NCI-H187 treated with DMSO at 0.1 percent for 48 hours (cell line): ENCODE measurements at places on chromosomes 4 and X.

GRCh38 chrX:134026565-134027311 lies 41.3 kb upstream of the GPC3 start:
- DNase-seq, result no peak

GRCh38 chrX:150185766-150186165 lies 177.4 kb upstream of the MAMLD1 start:
- DNase-seq, result no peak

GRCh38 chr4:89469516-89469915 lies 161.9 kb upstream of the GPRIN3 start:
- DNase-seq, result no peak

DNA sequence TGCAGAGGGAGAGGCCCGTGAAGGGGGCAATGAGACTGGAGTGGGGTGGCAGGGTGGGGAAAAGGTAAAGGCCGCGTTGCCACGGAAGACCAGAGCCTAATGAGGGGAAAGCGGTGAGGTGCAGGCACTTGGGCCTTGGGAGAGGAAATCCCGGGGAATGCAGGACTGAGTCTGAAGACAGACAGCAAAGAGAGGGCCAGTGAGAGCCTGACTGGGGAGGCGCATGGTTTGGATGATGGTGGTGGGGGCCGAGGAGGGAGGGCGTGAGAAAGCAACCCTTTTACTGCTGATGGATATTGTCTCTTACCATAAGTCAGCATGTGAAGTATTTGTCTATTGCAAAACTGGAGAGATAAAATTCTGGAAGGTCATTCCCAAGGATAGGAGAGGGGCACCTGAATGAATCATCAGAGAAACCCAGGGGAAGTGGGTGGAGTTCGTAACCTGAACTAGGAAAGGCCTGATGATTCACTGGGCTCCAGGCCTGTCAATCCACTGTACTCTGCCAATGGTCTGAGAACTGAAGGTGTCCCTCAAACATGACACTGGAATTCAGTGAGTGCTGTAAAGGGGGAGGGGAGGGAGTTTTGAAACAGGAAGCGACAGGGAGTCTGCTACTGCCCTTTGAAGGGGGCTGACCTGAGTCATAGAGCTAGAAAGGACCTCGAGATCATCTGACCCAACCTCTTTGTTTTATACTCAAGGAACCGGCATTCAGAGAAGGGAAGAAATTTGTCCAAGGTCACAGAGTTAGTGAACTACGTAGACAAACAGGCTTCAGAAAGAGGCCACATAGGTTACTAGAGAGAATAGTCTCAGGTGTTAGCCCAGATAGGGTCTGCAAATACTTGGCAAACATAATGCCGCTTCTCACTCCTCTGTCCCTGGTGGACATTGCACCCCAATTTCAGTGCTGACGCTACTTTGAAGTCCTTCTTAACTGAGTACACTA lies 52.2 kb downstream of the NALF2 start:
- DNase-seq, result no peak

GRCh38 chr4:123449780-123450179 lies 53.2 kb downstream of the SPRY1 start:
- no peak for DNase-seq

- no peak for DNase-seq
Measured at GRCh38 chr4:8427761-8428287, 12.7 kb downstream of the ACOX3 start.
